ENCODE measurements at places on chromosomes 12 and 14.

GRCh38 chr12:5044420-5045295 lies 979 bp downstream of the KCNA5 start:
- no peak for DNase-seq

DNA sequence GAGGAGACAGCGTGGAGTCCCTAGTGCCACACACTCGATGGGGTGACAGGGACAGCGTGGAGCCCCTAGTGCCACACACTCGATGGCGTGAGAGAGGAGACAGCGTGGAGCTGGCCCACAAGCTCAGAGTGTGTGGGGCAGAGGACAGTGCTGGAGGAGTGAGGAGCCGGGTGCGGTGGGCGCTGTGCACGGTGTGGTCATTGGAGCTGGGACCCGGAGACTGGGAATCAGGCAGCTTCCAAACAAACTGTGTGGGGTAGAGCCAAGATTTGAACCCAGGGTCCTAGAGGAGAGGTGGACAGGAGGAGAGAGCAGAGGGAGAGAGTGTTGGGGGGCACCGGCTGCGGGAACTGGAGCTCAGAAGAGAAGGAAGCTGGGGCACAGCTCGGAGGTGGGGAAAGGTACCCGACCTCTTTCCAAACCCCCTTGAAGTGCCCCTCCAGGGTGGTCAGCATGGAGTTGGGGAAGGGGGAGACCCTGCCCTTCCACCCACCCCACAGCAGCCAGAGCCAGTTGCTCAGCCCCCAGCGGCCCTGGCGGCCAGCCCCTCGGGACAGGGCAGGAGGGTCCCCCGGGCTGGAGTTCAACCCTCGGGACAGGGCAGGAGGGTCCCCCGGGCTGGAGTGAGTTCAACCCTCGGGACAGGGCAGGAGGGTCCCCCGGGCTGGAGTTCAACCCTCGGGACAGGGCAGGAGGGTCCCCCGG lies 91.0 kb downstream of the NOC4L start:
- no peak for DNase-seq

DNA sequence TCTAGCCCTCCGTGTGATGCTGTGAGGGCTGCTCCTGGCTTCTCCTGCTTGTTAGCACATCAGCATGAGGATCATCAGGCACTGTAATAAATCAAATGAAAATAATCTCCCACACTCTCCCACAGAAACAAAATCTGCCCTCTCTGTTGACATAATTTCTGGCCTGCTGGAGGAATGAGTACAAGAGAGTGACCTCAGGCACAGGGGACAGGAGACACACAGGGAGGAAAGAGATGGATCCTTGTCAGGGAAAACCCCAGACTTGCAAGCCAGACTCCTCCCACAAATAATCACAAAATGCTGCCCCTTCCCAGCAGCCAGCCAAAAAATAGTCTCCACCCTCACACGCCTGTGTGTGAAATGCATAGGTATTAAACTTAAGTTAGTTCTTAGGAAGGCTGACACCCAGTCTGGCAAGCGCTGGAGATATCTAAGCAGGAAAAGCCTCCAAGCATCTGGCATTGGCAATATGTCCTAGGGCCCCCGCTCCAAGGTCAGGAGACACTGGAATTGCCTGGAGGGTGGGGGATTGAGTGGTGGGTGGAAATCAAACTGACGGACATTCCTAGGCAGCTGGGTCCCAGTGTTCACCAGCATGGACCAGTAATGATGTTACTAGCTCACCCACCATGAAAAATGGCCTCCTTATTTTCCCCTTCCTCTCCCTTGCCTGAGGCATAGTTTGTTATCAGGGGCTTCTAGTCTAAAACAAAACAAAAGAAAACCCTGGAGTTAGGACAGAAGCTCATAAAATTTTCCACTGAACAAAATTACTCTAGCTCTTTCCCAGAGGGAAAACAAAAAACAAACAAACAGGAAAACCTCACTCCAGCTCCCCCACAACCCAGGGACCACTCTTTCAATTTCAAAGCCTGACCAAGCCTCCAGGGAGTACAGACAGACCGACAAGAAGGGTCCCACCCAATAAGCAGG lies 22.0 kb downstream of the SMUG1 start:
- no peak for DNase-seq

- DNase-seq: no peak
Observed at GRCh38 chr14:67641902-67642749, 22.4 kb downstream of the ARG2 start.

DNA sequence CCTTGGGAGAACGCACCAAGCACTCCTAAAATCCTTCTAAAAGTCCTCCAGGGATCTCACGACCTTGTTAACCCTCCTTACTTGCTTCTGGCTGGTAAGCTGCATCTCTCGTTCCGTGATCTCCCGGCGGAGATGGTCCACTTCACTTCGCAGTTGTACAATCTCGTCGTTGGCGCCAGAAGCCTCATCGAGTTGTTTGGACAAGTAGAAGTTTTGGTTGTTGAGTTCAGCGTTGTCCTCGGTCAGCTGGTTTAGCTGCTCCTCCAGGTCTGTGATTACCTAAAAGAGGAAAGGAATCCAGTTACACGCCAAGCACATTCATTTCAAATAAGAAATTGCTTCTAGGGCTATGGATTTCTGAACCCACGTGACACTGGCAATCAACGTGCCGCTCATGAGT lies 67.1 kb downstream of the PRKAB1 start:
- DNase-seq: no peak

DNA sequence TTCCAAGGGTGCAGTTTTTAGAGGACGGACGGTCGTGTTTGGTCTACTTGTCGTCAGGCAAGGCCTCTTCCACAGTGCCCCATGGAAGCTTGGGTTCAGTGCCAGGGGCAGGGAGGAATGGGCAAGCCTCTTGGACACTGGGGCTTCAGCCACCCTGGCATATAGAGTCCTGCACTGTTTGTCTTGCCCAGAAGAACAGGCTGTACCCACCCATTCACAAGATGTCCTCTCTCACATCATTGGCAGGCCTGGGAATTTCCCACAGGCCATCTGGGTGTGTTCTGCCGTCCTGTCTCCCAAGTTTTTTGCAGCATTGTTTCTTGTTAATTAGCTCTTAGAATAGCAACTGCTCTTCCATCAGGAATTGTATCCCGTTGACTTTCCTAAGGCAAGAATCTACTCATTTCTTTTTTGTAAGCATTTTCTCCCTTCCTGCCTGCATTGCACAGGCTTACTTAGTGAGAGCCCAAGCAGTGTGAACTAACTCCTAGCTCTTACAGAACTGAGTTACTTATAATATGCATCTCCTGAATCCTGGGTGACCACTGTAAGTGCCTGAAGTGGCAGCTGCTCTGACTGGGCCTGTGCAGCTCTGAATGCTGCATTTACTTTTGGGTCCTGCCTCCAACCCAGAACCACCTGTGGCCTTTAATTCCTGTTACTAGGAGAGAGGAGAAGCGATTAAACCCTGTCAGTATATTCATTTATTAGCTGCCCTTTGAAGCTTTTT lies 149.4 kb upstream of the HIF1A start:
- no peak for DNase-seq

DNA sequence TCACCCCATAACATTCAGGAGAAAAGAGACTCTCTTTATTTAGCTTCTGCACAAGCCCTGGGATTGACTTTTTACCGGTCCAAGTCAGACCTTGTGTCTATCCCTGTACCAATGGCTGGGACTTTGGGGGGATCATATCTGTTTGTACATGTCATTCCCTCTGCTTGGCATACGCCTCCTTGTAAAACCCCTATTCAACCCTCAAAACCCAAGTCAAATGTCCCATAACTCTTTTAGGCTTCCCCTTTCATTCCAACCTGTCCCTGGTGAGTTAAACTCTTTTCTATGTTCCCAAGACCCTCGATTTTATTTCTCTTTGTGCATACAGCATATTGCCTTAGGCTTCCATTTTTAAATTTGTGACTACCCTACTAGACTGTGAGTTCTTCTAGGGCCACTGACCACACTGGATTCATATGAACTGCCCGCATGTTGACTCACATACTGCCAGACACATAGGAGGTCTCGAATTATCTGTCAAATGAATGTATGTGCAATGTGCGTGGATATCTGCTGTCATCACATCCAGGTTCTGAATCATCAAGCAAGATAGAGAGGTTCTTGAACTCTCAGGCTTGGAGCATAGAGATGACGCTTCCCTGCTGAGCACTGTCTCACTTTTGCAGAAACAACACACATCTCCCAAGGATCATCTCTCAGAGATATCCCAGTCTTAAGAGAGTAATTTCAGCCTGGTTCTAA lies 548.6 kb upstream of the TBX3 start:
- no peak for DNase-seq

- peak; percentile 24 for DNase-seq
Observed at GRCh38 chr12:109804820-109805761, 28.1 kb downstream of the TRPV4 start.

DNA sequence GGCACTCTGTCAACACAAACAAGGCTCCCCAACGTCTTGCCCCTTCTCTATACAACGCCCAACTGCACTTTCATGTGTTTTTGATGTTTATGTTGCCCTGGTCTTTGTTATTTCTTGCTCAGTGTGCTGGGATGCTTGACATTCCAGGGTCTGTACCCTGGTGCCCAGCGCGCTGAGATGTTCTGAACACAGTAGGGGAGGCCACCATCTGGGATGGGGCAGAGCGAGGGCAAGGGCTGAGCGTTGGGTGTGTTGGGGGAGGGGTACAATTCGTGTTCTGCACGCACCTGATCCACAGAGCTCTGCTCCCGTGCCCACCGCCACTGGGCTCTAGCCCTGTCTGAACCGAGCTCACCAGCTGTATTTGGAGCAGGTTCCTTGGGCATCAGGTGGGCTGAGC lies 52.9 kb downstream of the ISCA2 start:
- no peak for DNase-seq

DNA sequence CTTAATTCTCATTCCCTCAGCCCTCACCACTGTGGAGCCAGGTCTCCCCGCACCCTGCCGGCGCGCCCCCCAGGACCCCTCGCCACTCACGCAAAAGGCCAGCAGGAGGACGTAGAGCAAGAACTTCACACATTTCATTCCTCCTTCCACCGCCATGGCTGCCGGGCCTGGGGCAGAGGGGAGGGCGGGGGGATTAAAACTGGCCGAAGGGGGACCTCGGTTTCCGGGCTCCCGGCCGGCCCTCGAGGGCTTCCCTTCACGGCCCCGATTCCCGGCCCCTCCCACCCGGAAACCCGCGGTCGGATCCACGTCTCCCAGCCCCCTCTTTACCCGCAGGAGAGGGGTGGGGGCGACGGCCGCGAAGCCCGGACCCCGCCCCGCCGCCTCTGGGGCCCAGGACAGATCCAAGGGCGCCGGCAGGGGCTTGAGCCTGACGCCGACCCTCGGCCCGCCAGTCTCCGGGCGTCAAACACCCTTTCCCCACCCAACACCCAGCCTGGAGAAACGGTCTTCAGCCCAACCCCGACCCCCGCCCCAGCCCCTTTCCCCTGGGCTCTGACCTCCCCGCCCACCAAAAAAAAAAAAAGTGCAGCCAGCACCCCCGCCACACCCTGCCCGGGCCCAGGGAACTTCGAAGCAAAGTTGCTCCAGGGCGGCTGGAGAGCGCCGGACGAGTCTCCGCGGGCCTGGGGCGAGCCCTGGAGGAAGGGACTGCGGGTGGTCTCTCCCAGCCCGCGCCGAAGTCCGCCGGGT lies 447 bp downstream of the CD63 start:
- no peak for DNase-seq

- DNase-seq: no peak
Observed at GRCh38 chr12:96445691-96446583, 43.4 kb upstream of the CFAP54 start.

DNA sequence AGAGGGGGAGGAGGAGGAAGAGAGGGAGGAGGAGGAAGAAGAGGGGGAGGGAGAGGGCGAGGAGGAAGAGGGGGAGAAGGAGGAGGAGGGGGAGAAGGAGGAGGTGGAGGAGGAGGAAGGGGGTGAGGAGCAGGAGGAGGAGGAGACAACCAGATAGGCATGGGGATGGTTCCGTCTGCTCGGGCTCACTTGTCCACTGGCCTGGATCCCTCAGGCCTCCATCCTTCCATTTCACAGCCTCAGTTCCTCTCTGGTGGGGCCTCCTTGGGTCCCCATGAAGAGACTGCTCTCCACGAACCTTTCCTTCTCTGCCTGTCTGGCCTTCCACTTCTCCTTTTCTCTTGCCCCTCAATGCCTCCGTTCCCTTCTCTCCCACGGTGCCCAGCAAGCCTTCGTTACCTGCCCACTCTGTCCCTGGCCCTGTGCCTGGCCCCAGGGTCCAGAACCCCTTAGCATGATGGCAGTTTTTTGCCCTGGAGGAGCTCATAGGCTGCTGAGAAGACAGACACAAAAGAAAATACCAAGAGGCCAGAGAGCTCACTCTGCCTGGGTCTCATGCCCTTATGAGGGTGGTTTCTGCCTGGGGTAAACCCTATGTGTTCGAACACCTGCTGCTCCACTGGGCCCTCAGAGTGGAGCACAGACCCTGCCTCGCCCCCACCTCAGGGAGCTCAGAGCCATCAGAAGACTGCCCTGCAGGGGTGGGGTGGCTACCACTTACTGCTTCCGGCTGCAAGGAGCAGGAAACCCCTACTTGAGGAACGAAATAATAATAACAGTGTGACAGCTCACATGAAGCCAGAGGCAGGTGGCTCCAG lies 11.7 kb upstream of the CACNA2D4 start:
- DNase-seq: no peak

GRCh38 chr14:74786796-74787315 lies 23.7 kb downstream of the YLPM1 start:
- no peak for DNase-seq

DNA sequence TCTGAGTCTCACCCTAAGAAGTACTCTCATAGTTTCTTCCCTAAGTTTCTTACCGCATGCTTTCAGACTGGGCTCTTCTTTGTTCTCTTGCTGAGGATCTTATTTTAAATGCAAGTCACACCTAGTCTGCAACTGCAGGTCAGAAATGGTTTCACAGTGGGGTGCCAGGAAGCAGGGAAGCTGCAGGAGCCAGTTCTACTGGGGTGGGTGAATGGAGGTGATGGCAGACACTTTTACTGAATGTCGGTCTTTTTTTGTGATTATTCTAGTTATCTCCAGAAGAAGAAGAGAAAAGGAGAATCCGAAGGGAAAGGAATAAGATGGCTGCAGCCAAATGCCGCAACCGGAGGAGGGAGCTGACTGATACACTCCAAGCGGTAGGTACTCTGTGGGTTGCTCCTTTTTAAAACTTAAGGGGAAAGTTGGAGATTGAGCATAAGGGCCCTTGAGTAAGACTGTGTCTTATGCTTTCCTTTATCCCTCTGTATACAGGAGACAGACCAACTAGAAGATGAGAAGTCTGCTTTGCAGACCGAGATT lies 1.7 kb downstream of the FOS start:
- DNase-seq: no peak

DNA sequence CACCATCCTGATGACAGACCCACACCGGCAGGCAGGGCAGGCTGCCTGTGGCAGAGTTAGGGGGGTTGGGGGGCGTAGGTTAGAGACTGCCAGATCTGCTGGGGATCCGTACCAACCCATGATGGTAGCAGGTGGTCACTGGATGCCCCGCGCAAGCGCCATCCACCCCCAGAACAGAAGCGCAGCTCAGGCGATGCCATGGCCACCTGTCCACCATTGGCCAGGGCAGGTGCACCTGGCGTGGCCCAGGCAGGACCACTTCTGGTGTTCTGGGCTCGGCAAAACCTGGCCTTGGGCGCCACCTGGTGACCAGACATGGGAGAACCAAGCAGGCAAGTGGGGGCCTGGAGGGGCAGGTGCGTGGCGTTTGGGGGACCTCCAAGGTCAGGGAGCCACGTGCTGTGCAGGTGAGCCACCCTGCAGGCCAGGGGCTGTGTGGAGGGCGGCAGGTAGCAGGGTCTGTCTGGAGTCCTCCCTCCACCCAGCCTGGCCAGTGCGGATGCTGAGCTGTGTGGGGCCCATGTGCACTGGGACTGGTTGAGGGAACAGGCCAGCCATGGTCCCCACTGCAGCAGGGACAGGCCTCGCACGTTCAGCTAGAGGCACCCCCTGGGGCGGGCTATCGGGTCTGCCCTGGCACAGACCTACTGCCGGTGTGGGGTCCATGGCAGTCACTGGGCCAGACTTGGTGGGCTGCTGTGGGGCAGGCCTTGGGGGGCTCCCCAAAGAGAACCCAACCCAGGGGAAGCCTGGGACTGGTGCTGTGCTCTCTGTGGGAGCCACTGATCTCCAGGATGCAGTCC lies 15.6 kb downstream of the BAG5 start:
- peak; percentile 87 for DNase-seq

Measured in cerebellar nuclear complex (tissue), 1 donor.